ENCODE measurements at places on chromosomes 2 and 18.

DNA sequence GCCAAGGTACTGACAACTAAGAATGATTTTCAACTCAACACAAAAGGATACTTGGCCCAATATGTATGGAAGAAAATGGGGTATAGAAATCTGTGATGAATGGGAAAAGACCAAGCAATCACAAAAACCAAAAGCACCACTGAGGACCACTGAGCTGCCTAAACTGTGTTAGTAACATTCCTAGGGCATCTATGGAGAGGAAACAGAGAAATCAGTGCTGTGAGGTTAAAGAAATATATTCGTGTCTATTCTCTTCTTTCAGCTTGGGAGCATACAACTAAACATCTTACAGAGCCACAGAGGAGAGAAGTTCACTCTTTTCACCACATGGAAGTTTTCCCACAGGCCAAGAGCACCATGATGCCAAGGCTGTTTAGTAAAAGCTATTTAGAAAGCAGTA lies 47.3 kb upstream of the CALCRL start:
- H3K4me1 ChIP-seq, result no peaks in the 10 kb centered on the region
- no peaks in the 10 kb centered on the region for H3K27me3 ChIP-seq
- H3K36me3 ChIP-seq, result no peaks in the 10 kb centered on the region
- no peak overlapping the region for H3K4me3 ChIP-seq
- DNase-seq, result no peak

DNA sequence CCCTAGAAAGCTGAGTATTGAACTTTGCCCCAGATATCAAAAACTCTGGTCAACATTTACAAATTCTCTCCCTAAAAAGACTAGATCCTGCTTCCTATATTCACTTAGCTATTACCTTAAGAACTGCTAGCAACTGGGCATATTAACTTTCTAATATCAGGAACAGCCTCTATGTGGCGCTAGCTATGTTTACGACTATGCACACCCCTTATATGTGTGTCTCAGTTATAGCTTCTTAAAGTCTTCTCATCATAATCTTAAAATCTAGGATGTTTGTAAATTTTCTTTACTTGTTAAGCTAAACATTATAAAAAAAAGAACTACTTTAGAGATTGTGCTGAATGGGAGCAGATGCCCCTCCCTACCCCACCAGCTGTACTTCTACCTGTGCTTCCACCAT lies 1.7 kb upstream of the STAMBP start:
- no peak for DNase-seq
- H3K4me3 ChIP-seq, result peak overlapping the region; percentile 79
- H3K4me1 ChIP-seq, result peaks cover 52% of the 10 kb centered on the region
- peaks cover 5% of the 10 kb centered on the region for H3K27me3 ChIP-seq
- no peak overlapping the region for H3K27ac ChIP-seq

DNA sequence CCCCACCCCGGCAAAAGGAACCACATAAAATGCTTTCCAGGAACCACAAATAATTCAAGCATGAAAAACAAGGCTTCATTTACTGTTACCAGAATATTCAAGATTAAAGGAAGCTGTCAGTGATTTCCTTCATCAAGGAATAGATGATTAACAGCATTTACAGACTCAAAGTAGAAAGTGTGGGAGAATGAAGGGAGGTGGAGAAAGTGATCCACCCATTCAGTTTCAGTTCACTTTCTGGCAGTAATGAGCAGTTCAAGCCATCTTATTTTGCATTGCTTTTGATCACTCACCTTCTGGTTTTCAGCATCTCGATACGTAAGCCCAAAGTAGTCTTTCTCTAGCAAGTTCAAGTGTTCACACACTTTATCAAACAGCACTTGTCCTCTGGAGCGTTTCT lies 99.0 kb downstream of the EPB41L3 start:
- no peaks in the 10 kb centered on the region for H3K36me3 ChIP-seq
- no peaks in the 10 kb centered on the region for H3K4me1 ChIP-seq
- H3K27me3 ChIP-seq, result peaks cover 9% of the 10 kb centered on the region
- no peak overlapping the region for H3K4me3 ChIP-seq
- no peak for DNase-seq
- no peak overlapping the region for H3K27ac ChIP-seq

GRCh38 chr2:66343259-66343658 lies 91.7 kb upstream of the MEIS1 start:
- H3K27ac ChIP-seq, result no peak overlapping the region
- H3K4me1 ChIP-seq, result no peaks in the 10 kb centered on the region
- no peak overlapping the region for H3K4me3 ChIP-seq
- no peaks in the 10 kb centered on the region for H3K27me3 ChIP-seq
- H3K36me3 ChIP-seq, result no peaks in the 10 kb centered on the region
- DNase-seq, result no peak

- H3K36me3 ChIP-seq, result no peaks in the 10 kb centered on the region
- no peak overlapping the region for H3K27ac ChIP-seq
- no peaks in the 10 kb centered on the region for H3K4me1 ChIP-seq
Measured at GRCh38 chr2:235206980-235207579, 255.3 kb downstream of the SH3BP4 start.

All from activated T-helper 1 cell treated with anti-CD3 and anti-CD28 coated beads, Interleukin-12 subunit alpha, Interleukin-12 subunit beta, Interleukin-2, Interleukin-4 antibody, amounts not matched to agents 30 ng/mL and 10 ng/mL and 1 ng/mL, durations not matched to agents 14 hours and 24 hours and 36 hours (primary cell).